Activated naive CD4-positive, alpha-beta T cell (primary cell): ENCODE measurements at places on chromosomes 7 and 10.

GRCh38 chr10:62171791-62172190 lies 96.9 kb downstream of the RTKN2 start:
- no peak for DNase-seq

DNA sequence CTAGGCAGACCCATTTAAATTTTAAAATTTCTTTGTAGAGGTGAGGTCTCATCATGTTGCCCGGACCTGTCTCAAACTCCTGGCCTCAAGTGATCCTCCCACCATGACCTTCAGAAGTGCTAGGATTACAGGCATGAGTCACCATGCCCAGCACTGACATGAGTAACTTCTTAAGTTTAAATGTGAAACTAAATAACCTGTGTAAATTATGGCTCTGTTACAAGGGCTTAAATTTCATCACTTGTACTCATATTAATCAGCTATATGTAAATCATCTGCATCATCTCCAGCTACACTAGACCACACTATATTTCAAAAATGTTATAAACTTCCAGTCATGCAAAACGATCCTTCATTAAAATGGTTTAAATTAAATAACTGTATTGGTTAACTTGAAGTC lies 56.1 kb downstream of the ATAD1 start:
- DNase-seq, result no peak

- no peak for DNase-seq
These were observed 25.2 kb upstream of the PRR15 start for GRCh38 chr7:29538389-29538788.

- DNase-seq, result no peak
These were observed 124.4 kb upstream of the STK17A start for GRCh38 chr7:43458330-43459018.

GRCh38 chr7:40507166-40507565 lies 372.4 kb downstream of the SUGCT start:
- DNase-seq, result no peak

- no peak for DNase-seq
These were observed 22.3 kb downstream of the CHST15 start for GRCh38 chr10:124071141-124071540.
